Kidney (tissue), 22 donors: ENCODE measurements at places on chromosomes 5 and 9. TPM values are rescaled to one million over a fixed set of nuclear protein-coding genes. Genes with fewer than 3 reads are reported as not detected.

The CACFD1 gene
- total RNA-seq, result 37.3 TPM

The SLC1A1 gene
- total RNA-seq, result 19.0 TPM

The IL7R gene
- 53.7 TPM for total RNA-seq

The PCDHB12 gene
- total RNA-seq, result 2.5 TPM

The WWC1 gene
- total RNA-seq, result 174 TPM

The DMRT3 gene
- not detected for total RNA-seq

The POLR3G gene
- total RNA-seq, result 1.5 TPM

The LAMC3 gene
- 13.8 TPM for total RNA-seq

The FCHO2 gene
- total RNA-seq, result 48.1 TPM

The FREM1 gene
- total RNA-seq, result 8.3 TPM

The CLIC3 gene
- total RNA-seq, result 4.0 TPM

The APBB3 gene
- total RNA-seq, result 33.9 TPM

The OBP2B gene
- not detected for total RNA-seq

The SPATA31D4 gene
- not detected for total RNA-seq

The FGF18 gene
- 1.8 TPM for total RNA-seq

The FAM169A gene
- 8.6 TPM for total RNA-seq

The PCDHB5 gene
- total RNA-seq, result 7.5 TPM

The UGT3A1 gene
- 6.1 TPM for total RNA-seq

The SLC36A3 gene
- total RNA-seq, result not detected

The MCC gene
- total RNA-seq, result 20.6 TPM

The NME5 gene
- 20.6 TPM for total RNA-seq

The TAF11L10 gene
- not detected for total RNA-seq

The ALDOB gene
- total RNA-seq, result 11.0 TPM

The IL5 gene
- total RNA-seq, result not detected

The SLC28A3 gene
- total RNA-seq, result 1.0 TPM

The LEAP2 gene
- total RNA-seq, result 1.5 TPM

The CDC25C gene
- 0.25 TPM for total RNA-seq

The CSF1R gene
- total RNA-seq, result 55.8 TPM

The WNK2 gene
- total RNA-seq, result 4.8 TPM

The SHOC1 gene
- 0.16 TPM for total RNA-seq

The GHR gene
- total RNA-seq, result 3.7 TPM

The ADRA1B gene
- total RNA-seq, result 1.6 TPM

The ADAMTS12 gene
- 2.0 TPM for total RNA-seq

The SPATA6L gene
- total RNA-seq, result 15.1 TPM

The PLCXD3 gene
- 11.7 TPM for total RNA-seq

The OR1Q1 gene
- total RNA-seq, result not detected

The NELFB gene
- total RNA-seq, result 57.3 TPM

The IL11RA gene
- total RNA-seq, result 15.2 TPM

The PCDHGB2 gene
- total RNA-seq, result 4.0 TPM

The OGN gene
- 3.8 TPM for total RNA-seq

The ZNF462 gene
- 47.0 TPM for total RNA-seq

The TMEM38B gene
- total RNA-seq, result 23.2 TPM

The TPRN gene
- total RNA-seq, result 49.5 TPM

The ZNF454 gene
- total RNA-seq, result 4.2 TPM

The ENTPD2 gene
- 9.3 TPM for total RNA-seq

The RMRP gene
- 36,256 TPM for total RNA-seq

The CD14 gene
- 68.8 TPM for total RNA-seq

The KCNN2 gene
- total RNA-seq, result 1.5 TPM

The CCDC183 gene
- 0.88 TPM for total RNA-seq

The ENHO gene
- 0.22 TPM for total RNA-seq

The LNPEP gene
- 74.3 TPM for total RNA-seq

The IL4 gene
- total RNA-seq, result not detected
